ENCODE measurements at places on chromosomes 16 and 17.

DNA sequence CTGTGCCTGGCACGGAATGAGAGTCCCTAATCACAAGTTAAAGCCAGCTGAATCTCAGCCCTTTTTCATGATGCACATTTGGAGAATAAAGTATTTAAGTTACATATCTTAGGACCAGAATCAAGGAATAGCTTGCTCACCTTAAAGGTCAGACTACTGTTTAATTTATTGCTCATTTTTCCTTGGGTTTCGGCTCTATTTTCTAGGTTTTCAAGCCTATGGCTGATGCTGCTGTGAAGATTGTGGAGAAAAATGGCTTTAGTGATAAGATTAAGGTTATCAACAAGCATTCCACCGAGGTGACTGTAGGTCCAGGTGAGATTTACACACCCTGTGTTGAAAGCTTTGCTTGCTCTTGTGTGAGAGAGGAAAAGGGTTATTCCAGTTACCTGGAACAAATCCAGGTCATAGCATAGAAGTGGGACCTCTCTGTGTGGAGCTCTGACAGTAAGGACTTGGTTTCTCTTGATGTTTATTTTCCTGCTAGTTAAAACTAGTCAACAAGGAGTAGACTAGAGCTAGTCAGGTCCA lies 18.1 kb downstream of the PRMT7 start:
- no peak for DNase-seq

DNA sequence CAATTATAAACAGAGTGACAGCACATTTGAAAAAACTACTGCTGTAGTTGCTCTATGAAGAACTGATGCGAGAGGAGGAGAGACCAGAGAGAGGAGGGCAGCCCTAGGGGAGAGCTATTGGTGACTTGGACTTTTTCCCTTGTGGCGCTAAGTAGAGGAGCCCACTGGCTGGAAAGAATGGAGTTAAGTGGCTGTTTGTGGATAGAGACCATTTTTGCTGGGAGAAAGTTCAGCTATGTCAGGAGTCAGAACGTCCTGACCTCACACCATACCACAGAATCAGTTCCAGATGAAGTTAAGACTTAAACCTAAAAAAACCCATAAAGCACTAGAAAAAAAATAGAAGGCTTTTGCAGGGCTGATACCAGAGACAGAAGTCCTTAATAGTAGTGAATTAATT lies 2.0 kb downstream of the POLR2A start:
- no peak for DNase-seq

DNA sequence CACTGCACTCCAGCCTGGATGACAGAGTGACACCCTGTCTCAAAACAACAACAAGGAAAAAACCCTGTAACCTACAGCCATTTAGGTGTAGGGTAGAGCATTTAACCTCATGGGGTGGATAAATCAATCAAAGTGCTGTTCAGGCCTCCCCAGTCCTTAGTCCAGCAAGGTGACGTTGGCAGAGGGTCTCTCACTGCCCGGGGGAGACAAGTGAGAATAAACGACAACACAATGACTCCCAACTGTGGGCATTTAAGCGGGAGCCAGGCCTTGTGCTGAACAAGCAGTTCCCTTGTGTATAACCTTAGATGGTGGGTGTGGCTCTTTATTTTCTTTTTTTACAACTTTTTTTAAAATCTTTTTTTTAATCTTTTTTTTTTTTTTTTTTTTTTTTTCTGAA lies 29.3 kb downstream of the TMEM92 start:
- no peak for DNase-seq

- DNase-seq: no peak
Measured at GRCh38 chr16:76574651-76575050, 297.4 kb downstream of the CNTNAP4 start.

DNA sequence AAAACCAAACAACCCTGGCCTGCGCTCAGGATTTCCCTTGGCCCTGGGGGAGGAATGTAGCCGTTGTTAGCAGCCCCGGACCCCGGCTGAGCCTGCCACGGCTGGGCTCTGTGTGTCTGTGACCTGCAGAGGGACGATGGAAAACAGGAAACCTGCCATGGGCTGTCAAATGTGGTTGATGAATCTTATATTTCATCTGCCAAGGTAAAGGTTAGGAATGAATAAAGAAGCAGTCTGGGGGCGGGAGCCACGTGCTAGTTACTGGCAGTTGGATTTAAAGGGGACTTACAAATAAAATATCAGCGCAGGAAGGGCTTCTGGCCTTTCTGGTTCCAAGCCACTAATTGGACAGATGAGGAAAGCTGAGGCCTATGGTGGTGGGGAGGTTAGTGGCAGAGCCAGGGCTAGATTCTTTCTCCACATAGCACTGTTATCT lies at the start of gene KRT23:
Gene KRT23 (minus strand): TSS at position 263 of the 436 bp plus-strand sequence. CDS start 1,043 bp downstream, outside the sequence.
- DNase-seq: no peak

DNA sequence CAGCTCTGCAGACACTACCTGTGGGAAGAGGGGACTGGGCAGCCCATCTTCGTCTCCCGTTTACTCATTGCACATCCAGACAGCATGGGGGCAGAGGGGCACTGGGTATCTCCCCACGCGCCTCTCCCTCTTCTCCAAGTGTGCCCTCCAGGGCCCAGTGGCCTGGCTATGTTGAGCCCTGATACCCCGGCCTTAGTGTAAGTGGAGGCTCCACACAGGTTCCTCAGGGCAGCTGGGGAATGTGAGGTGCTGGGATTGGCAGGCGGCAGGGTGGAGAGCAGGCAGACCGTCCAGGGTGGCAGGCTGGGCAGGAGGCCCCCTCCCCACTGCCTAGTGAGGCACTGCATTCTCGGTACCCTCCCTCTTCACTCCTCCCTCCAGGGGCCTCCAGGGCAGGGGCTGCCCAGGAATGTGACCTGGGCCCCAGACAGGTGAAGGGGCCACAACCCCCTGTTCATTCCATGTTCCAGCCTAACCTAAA lies 13.2 kb upstream of the NAGLU start:
- DNase-seq: no peak

- no peak for DNase-seq
Measured at GRCh38 chr16:85062323-85062722, 34.7 kb downstream of the KIAA0513 start.

GRCh38 chr17:31715446-31715845 lies 143.6 kb downstream of the COPRS start:
- DNase-seq: no peak
